Activated CD8-positive, alpha-beta T cell treated with anti-CD3 and anti-CD28 coated beads, Interleukin-2, amount 10 ng/mL, durations not matched to agents 7 days and 5 days (primary cell): ENCODE measurements at places on chromosomes 16 and 17. TPM values are rescaled to one million over a fixed set of nuclear protein-coding genes. Genes with fewer than 3 reads are reported as not detected.

DNA sequence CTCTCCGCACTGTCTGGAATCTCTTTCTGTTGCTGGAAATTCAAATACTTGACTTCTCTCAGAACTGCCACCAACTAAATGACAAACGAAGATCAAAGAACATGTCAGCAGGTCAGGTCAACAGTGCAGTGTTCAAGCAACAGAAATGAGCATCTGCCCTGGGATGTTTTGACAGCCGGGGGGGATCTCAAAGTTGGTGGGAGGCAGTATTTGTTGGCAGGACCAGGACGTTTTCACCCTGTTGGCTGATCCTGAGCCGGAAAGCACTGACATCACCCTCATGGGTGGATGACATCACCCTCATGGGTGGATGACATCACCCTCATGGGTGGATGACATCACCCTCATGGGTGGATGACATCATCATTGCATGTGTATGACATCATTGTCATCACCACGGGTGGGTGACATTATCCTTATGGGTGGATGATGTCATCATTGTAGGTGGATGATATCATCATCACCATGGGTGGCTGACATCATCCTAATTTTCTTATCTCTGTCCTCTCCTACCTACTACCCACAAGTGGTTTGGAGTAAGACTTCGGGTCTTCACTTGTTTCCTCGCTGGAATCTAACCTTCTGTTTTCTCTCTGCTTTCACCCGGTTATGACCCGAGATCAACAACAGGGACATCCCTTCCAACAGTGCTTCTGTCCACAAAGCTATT lies 18.9 kb downstream of the DNAH17 start:
- peak; percentile 48 for DNase-seq

GRCh38 chr17:28057731-28058246 lies 15.3 kb downstream of the NLK start:
- DNase-seq: no peak

DNA sequence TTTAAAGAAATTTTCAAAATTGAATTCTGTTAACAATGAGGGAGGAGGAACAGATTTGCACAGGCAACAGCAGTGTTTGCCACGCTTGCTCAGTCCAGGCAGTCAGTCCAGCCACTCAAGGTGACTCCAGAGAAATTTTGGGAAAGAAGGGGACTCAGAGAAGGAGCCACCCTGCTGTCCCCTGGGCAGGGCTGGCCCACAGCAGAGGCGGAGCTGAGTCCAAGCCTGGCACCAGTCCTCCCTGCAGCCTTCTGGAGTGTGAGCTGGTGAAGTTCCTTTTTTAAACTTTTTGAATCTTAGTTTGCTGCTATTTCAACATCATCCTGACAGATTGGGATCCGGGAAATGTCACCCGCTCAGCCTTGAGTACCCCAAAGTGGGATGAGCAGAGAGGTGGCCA lies 14.5 kb upstream of the SLC47A2 start:
- DNase-seq: no peak

The STX1B gene
- total RNA-seq: 1.7 TPM

DNA sequence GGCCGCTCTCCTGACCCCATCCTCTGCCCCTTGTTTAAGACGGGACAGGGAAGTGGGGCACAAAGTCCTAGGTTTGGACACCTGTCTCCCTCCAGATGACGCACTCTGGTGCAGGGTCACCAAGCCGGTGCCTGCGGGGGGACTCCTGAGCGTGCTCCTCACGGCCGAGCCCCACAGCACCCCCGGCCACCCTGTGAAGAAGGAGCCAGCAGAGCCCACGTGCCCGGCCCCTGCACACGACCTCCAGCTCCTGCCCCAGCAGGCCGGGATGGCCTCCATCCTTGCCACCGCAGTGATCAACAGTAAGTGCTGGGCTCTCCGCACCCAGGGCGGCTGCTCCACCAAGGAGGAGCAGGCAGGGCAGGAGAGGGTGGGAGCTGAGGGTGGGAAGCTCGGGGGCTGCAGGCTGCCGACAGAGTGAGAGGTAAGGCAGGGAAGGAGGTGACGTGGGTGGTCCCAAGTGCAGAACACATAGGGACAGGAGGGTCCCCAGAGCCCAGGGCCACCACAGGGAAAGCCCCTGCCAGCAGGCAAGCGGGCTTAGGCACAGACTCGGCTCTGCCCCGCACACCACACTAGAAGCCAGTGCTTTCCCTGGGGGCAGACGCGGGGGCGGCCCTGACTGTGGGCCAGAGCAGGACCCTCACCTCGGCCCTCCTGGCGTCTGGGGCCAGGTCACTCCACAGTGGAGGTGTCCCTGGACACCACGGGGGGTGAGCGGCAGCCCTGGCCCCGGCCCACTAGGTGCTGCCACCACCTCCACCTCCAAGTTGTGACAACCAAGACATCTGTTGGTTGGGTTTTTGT lies 42.1 kb upstream of the ZC3H18 start:
- DNase-seq: no peak

- peak; percentile 31 for DNase-seq
These were observed 7.1 kb downstream of the ERBB2 start for GRCh38 chr17:39706921-39707337.

DNA sequence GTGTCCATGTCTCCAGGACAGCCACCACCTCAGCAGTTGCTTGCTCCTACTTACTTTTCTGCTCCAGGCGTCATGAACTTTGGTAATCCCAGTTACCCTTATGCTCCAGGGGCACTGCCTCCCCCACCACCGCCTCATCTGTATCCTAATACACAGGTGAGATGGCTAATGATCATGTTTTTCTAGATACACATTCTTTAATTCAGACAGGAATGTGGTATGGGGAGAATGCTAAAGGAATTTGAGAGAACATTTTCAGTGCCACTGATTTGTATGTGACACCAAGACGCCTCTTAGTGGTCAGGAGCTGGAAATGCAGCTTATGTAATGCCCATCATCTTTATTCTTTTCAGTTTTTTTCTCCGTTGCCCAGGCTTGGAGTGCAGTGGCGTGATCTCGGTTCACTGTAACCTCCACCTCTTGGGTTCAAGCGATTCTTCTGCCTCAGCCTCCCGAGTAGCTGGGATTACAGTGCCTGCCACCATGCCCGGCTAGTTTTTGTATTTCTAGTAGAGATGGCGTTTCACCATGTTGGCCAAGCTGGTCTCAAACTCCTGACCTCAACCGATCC lies 8.9 kb upstream of the RAPGEFL1 start:
- peak; percentile 48 for DNase-seq

The TBC1D3C gene
- total RNA-seq: 0.21 TPM

The C16orf89 gene
- not detected for total RNA-seq

DNA sequence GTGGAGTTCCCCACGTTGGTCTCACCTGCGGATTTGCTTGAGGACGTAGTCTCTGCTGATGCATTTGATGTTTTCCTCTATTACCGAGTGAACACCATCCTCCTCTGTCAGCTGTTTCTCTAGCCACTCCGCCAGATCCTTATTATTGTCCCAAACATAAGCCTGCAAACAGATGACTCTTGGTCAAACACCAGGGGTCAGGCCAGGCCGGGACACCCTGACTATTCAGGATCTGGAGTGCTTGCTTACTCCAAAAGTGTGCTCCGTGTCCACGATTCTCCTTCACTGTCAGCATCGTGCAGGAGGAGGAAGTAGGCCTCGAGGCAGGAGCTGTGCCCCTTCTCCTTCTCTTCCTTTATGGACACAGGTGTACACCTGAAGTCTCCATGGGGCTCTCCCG lies 140.2 kb downstream of the AATF start:
- DNase-seq: no peak

GRCh38 chr17:37317867-37318266 lies 57.9 kb upstream of the C17orf78 start:
- no peak for DNase-seq

DNA sequence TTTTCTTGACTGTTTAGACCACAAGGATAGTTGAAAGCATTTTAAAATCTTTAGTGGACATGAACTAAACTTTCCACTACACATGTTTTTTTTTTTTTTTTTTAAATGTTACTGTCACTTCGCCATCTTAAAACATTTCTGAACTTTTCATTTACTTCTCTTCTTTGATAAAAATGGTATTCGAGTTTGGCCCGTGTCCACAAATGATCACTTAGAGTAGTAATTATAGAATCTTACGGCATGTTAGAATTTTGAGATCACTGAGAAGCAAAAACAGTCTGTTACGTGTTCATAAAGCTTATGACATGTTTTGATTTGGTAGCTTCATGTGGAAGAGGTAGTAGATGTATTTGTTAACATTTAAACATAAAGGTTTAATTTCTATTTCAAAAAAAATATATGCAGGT lies 1.1 kb downstream of the NSRP1 start:
- no peak for DNase-seq

- no peak for DNase-seq
These were observed 9.1 kb downstream of the CEP20 start for GRCh38 chr16:15879255-15879811.

The IST1 gene
- total RNA-seq: 174 TPM

- DNase-seq: no peak
These were observed 29.9 kb downstream of the PARN start for GRCh38 chr16:14600164-14600563.

DNA sequence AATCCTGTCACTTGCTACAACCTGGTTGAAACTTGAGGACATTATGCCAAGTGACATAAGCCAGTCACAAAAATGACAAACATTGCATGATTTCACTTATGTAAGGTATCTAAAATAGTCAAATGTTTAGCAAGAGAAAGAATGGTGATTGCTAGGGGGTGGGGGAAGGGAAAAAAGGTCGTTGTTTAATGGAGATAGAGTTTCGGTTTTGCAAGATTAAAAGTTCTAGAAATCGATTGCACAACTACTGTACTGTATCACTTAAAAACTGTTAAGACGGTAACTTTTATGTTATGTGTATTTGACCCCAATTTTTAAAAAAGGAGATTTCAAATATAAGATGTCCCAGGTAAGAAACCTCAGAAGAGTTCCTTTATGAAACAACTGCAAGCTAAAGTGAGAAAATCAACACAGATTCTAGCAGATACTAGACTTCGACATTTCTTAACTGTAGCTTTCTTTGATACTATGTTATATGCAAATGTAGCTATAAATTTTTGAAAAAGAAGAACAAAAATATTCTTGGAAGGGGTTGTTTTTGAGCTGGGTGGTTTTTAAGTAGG lies 5.9 kb downstream of the MEOX1 start:
- no peak for DNase-seq

The CCL4 gene
- total RNA-seq: 6.7 TPM

The HASPIN gene
- 28.1 TPM for total RNA-seq

GRCh38 chr16:50021544-50021943 lies 3.5 kb upstream of the CNEP1R1 start:
- no peak for DNase-seq

The NTN1 gene
- not detected for total RNA-seq
